Upper lobe of right lung (tissue), 1 donor: ENCODE measurements at places on chromosomes 2 and 18. TPM values are rescaled to one million over a fixed set of nuclear protein-coding genes. Genes with fewer than 3 reads are reported as not detected.

The FIGN gene
- total RNA-seq = 6.5 TPM

The LRPPRC gene
- 56.1 TPM for total RNA-seq

The CERKL gene
- 0.29 TPM for total RNA-seq

GRCh38 chr18:5817816-5818215 lies 77.5 kb downstream of the TMEM200C start:
- no peak overlapping the region for H3K4me3 ChIP-seq
- H3K27ac ChIP-seq = no peak overlapping the region
- H3K4me1 ChIP-seq = peaks cover 2% of the 10 kb centered on the region

GRCh38 chr2:44752761-44753160 lies 188.7 kb upstream of the SIX3 start:
- no peak for DNase-seq
- H3K36me3 ChIP-seq = no peaks in the 10 kb centered on the region

GRCh38 chr2:190342611-190343010 lies 778 bp upstream of the INPP1 start:
- peak overlapping the region; percentile 88 for H3K27ac ChIP-seq
- no peak overlapping the region for H3K4me3 ChIP-seq
- peaks cover 10% of the 10 kb centered on the region for H3K4me1 ChIP-seq
- no peaks in the 10 kb centered on the region for H3K36me3 ChIP-seq

DNA sequence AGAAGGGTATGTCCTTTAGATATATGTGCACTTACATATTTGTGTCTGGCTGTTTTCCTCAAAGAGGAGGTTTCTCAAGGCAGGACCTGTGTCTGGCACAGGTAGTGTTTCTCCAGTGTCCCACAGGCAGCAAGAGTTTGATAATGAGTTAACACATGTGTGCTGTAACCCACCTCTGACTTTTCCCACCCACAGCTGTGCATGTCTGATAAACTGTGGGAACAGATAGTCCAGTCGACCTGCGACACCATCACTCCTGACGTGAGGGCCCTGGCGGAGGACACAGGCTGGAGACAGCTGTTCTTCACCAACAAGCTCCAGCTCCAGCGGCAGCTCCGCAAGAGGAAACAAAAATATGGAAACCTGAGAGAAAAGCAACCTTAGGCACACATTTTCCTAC lies 58.2 kb downstream of the SLC16A14 start:
- H3K36me3 ChIP-seq = no peaks in the 10 kb centered on the region
- no peak overlapping the region for H3K4me3 ChIP-seq
- H3K27ac ChIP-seq = no peak overlapping the region
- no peaks in the 10 kb centered on the region for H3K27me3 ChIP-seq

- H3K36me3 ChIP-seq = no peaks in the 10 kb centered on the region
- H3K4me1 ChIP-seq = peaks cover 8% of the 10 kb centered on the region
These were observed 165.4 kb downstream of the MSH2 start for GRCh38 chr2:47568164-47568850.

DNA sequence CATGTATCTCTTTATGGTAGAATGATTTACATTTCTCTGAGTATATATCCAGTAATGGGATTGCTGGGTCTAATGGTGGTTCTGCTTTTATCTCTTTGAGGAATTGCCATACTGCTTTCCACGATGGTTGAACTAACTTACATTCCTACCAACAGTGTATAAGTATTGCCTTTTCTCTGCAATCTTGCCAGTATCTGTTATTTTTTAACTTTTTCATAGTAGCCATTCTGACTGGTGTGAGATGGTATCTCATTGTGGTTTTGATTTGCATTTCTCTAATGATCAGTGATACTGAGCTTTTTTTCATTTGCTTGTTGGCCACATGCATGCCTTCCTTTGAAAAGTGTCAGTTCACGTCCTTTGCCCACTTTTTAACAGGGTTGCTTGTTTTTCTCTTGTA lies 55.1 kb downstream of the CYTIP start:
- no peaks in the 10 kb centered on the region for H3K27me3 ChIP-seq
- no peaks in the 10 kb centered on the region for H3K36me3 ChIP-seq
- H3K4me3 ChIP-seq = no peak overlapping the region
- H3K4me1 ChIP-seq = no peaks in the 10 kb centered on the region
- no peak overlapping the region for H3K27ac ChIP-seq

DNA sequence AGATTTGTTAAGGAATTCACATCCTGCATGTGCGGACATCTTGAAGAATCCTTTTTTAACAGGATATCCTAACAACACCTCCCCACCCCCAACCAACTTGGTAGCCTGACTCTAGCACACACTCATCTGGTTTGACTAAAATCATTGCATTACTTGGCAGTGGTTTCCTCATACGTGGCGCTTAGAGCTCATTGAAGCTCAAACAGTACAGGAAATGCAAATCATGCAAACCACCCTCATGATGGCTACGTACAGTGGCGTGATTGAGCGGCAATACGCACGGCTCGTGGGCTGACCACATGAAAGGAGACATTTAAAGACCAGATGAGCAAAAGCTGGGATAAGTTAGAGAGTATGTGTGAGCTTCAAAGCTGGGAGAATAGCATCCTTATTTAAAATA lies 336.2 kb downstream of the ZEB2 start:
- H3K27ac ChIP-seq = no peak overlapping the region
- H3K4me1 ChIP-seq = no peaks in the 10 kb centered on the region
- H3K27me3 ChIP-seq = no peaks in the 10 kb centered on the region
- H3K4me3 ChIP-seq = no peak overlapping the region

GRCh38 chr2:23311186-23311585 lies 73.8 kb upstream of the KLHL29 start:
- H3K4me1 ChIP-seq = no peaks in the 10 kb centered on the region
- no peak overlapping the region for H3K27ac ChIP-seq
